H1 (cell line): ENCODE measurements at places on chromosomes 5 and 9.

DNA sequence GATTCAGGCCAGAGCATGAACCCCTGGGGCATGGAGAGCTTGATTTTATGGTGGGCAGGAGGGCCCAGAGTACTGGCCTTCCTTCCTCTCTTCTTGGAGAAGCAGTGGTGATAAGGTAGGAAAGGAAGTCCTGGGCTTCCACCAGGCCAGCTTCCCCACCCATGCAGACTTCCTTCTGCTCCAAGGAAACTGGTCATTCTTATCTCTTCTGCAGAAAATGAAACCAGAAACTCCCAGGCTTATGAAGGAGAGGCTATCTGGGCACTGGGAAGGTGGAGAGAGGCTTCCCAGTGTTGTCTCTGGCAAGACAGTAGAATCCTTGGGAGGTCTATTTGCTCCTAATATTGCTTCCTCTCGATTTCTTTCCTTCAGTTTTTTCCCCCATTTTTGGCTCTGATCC lies 110.5 kb upstream of the EQTN start:
- no peak for DNase-seq

DNA sequence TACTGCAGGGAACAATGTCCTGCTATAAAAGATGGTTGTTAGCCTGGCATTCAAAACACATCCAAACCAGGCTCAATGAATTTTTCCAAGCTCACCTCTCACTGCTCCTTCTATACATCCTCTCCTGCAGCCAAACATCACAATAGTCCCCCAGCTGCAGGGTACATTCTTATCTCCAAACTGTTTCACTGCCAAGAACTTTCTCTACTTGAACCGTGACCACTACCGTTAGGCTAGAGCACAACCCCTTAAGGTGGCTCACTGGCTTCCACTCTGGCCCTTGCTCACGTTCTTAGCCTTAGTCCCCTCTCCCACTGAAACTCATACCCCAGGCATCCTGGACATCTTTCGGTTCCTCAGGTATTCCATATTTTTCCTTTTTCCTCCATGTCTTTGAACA lies 29.0 kb upstream of the ANXA6 start:
- DNase-seq, result no peak

GRCh38 chr5:144203750-144204596 lies 33.3 kb downstream of the KCTD16 start:
- DNase-seq, result peak; percentile 49

GRCh38 chr9:1469996-1470395 lies 419.8 kb downstream of the DMRT2 start:
- no peak for DNase-seq

DNA sequence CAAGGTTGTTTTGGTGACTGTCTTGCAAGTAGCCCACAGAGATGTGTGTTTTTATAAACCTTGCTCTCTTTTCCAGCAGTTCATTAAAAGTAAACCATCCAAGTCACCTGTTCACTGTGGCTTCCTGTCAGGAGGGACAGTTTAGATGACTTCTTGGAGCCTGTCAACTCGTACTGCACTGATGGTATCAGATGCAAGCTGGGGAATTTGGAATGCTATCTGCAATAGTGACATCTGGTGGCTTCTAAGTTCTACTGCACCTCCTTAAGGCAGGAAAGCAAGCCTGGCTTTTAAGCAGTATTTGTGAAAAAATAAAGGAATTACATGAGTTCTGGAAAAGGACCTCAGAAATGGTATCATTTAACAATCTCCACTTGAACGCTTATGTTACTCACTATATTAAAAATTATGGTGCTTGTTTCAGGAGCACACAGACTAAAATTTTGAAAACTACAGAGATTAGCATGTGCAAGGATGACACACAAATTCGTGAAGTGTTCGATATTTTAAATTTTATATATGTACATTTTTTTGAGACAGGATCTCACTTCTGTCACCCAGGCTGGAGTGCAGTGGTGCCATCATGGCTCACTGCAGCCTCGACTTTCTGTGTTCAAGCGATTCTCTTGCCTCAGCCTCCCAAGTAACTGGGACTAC lies 164.0 kb downstream of the TTC39B start:
- no peak for DNase-seq

DNA sequence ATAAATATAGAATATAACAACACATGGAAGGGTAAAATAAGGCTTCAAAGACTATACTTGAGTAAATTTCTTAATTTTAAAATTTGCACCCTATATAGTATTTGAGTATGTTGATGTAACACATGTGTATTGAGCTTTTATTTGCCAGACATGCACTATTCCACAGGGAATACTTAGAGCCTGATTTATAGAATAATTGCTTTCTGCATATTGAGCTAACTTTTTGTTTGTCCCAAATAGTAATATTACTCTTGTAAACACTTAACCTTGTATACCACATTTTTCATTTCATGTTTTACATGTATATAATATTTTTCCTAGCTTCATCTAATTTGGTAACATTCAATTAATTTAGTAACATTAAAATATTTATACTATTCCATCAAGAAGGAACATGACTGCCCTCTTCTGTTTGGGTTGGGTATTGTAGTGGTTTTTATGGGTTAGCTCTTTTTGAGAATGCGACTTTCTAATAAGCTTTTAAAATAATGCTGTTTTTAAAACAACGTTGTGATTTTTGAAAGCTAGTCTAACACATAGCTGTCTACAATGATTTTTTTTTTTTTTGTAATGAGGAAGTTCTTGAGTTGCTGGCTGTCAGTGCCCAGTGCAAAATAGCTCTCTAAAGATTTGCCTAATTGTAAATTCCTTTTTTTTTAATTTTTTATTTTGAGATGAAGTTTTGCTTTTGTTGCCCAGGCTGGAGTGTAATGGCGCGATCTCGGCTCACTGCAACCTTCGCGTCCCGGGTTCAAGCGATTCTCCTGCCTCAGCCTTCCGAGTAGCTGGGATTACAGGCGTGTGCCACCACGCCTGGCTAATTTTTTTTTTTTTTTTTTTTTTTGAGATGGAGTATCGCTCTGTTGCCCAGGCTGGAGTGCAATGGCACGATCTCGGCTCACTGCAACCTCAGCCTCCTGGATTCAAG lies 4.8 kb downstream of the SUB1 start:
- no peak for DNase-seq

GRCh38 chr5:79837761-79838551 lies 148.3 kb downstream of the CMYA5 start:
- peak; percentile 28 for DNase-seq

GRCh38 chr5:57627661-57628060 lies 145.1 kb upstream of the ACTBL2 start:
- DNase-seq, result no peak

DNA sequence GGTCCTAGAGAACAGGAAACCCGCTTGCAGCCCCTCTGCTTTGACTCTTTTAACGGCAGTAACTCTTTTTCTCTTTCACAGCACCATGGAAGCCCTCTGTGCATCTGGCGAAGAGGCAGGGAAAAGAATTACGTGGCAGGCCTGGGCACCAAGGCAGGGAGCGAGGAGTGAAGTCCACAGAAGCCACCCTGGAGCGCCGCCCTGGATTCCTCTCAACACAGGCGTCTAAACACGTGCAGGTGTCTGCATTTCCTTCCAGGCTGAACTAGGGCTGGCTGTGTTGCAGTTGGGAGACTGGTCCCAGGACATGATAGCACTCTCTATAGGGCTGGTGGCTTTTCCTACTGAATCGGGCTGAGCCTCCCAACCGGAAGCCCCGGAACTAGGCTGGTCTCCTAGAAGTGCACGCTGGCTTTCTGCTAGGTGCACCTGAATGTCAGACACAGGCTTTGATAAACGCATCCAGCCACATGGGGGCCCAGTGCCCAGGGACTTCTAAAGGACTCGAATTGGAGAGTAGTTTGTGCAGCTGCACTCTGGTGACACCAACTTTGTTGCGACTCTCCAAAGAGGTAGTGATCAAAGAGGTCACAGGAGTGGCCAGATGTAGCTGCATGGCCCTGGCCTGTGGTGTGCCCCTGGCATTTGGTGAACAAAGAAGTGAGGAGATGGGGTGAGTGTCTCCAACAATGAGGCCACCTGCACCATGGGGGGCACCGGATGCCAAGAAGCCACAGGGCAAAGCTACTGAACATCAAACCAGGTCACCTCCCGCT lies 54.5 kb downstream of the AK8 start:
- no peak for DNase-seq

DNA sequence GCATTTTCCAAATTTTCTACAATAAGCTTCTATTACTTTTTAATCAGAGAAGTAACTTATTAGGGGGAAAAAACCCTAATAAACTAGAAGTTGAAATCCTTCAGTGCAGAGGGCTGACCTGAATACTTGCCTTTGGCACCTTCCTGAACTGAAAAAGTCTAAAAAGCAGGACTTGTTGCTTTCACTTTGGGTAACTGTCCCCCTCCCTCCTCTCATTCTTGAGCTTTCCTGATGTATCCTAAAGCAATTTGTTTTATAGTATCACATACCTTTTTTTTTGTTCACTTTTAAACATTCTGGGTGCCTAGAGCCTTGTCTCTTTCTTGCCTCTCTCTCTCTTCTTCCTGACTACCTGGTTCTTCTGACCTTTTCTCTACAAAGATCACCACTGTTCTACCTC lies 64.0 kb upstream of the ERBIN start:
- DNase-seq, result no peak

- no peak for DNase-seq
Measured at GRCh38 chr5:1901983-1902382, 19.3 kb upstream of the IRX4 start.

DNA sequence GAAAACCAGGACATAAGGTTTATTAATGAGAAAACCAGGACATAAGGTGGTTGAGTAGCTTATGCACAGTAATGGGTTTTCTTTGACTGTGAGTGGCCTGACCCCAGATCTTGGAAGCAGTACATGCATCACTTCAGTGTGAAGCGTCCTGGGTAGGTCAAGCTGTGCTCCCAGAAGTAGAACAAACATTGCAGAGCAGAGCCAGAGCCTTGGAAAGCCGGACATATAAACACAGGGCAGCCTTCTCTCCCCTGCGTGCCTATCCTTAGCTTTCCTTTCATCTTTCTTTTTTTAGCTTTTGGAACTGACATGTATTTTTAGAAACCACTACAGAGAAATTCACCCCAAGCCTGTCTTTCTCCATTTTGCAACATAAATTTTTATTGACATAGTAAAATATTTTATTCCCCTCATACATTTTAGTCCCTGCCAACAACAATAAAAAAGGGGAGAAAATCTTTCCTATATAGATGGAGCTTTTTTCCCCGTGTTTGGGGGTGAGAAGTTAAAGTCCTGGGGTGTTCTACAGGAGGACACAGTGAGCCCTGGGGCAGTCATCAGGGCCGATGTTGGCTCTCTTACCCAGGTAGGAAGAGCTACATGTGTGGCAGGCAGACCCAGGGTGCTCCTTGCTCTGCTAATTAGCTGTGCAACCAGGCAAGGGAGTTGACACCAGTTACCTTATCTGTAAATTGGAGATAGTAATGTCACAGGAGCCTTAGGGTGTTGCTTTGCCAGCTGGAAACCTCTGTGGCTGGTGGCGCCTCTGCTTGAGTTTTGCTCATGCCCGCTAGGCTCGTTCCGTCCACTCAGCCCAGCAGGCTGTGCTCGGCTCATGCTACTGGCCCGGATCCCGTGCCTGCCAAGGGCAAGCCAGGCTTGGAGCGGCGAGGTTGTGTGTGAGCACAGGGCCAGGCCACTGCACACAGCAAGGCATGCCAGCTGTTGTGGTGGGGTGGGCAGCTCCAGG lies 389.6 kb downstream of the KDM4C start:
- DNase-seq, result no peak

- no peak for DNase-seq
Measured at GRCh38 chr9:33137781-33138264, 29.3 kb downstream of the B4GALT1 start.

DNA sequence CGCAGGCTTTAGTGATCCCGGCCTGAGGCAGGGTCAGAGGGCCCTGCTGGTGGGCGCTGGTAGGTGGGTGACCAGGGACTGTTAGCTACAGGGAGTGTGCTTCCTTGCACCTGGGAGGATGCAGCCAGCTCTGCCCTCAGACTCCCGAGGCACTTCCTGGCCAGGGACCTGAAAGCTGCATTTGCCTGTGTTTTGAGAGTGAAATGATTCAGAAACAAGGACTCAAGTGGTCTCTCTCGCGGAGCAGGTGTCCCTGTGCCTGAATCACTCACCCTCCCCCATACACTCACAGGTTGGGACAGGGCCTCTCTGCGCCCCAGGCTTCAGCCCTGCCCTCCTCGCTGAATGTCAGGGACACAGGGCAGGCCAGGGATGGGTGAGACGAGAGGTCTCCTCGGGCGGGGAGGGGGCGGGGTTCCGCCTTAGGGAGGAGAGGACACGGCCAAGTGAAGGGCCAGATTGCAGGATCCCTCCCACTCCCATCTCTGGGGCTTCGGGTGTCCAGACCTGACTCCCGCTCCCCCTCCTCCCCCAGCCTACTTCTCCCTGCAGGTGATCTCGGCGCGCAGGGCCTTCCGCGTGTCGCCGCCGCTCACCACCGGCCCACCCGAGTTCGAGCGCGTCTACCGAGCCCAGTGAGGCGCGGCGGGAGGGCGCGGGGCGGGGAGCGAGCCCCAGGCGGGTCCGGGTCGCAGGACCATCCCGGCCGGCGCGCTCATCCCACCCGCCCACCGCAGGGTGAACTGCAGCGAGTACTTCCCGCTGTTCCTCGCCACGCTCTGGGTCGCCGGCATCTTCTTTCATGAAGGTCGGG lies 1.5 kb downstream of the LTC4S start:
- no peak for DNase-seq

DNA sequence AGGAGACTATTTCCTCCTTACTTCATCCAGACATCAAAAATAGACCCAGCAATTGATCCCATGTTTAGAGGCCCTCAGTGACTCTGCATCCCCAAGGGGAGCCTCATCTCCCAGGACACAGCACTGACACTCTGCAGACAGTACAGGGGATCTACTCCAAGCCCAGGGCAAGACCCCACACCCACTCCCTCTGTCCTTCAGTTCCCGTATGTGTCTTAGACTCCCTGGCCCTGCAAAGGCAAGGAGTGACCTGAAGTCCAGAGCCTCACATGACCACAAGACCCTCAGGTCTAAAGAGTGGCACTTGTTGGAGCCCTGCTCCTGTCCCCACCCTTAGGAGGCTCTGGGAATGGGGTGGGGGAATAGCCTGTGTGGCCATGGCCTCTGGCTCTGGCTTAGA lies 21.7 kb downstream of the IGIP start:
- no peak for DNase-seq

DNA sequence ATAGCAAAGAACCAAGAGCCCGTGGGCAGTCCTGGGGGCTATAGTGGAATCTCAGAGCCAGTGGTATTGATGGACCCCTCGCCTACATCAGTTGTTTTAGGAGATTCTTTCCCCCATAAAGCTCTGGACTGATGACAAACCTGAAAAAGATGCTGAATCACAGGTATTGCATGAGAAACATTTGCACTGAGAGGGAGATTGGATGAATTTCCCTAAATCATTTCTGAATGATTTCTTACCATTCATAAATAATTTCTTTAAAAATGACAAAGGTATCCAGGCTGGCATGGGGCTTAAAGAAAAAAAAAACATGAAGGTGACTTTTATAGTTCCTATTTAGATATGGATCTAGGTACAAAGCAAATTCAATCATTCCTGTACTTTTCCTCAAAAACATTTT lies 54.0 kb upstream of the SLIT3 start:
- no peak for DNase-seq

DNA sequence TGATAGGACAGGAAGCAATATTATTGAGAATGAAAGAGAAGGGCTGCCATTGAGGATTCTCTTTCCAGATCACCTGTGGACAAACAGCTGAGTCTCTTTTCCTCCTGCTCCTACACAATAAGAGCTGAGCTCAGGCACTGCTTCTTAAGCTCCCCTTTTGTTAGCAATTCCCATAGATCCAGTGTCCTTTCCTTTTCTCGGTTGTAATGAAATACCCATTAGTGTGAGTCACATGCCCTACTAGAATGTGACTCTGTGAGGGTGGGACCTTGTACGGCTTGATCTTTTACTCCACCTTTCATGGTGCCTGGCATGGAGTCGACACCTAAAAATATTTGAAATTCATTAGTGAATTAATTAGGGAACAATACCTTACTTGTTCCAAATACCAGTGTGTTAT lies 269.2 kb downstream of the NR3C1 start:
- no peak for DNase-seq

- DNase-seq, result no peak
Measured at GRCh38 chr9:27462434-27462833, 61.7 kb upstream of the IFNK start.
